ENCODE measurements at places on chromosomes 13 and 19.

GRCh38 chr19:3670796-3671679, 29.2 kb downstream of the PIP5K1C start:
- peak; percentile 18 for DNase-seq

DNA sequence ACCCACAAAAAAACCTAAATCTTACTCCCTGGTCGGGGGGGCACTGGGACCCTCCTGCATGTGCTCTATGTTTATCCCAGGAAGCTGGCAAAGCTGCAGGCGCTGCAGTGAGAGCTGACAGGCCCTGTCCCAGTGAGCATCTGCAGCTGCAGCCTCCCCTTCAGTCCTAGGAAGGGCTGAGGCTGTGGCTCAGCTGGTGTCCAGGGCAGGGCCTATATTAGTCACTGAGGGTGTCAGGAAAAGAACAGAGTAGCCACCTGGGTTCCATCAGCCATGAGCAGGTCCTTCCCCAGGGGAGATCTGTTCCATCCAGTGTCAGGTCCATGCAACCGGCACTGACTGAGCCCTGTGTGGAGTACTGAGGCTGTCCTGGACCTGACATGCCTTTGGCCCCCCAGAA, 120.5 kb downstream of the TNFRSF19 start:
- no peak for DNase-seq

DNA sequence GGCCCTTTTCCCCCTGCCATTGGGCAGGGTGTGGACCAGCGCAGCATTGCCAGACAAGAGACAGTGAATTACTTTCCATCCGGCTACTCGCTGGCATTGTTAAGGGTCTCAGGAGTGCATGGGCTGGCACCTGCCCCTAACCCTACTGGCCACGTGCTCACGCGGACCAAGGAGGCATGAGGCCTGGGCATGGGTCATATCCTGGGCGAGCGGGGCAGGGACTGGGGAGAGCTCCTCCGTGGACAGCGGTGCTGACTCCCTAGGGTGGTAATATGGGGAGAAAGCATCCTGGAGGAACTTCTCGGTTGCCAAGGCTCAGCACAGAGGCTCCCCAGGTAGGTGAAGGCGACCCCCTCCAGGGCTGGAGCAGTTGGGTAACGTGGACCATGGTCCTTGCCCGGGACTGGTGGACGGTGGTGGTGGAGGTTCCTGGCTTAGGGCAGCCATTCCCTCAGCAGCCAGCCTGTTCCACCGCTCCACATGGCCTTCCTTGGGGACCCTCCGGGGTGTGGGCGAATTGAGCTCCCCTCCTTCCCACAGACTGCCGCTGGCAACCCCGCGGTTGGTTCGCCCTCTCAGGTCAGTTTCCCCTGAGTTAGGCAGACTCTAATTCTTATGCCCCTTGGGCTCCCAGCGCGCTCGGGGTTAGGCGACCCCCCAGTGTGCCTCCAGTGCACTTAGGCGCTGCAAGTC, 465.1 kb downstream of the SLITRK5 start:
- no peak for DNase-seq

DNA sequence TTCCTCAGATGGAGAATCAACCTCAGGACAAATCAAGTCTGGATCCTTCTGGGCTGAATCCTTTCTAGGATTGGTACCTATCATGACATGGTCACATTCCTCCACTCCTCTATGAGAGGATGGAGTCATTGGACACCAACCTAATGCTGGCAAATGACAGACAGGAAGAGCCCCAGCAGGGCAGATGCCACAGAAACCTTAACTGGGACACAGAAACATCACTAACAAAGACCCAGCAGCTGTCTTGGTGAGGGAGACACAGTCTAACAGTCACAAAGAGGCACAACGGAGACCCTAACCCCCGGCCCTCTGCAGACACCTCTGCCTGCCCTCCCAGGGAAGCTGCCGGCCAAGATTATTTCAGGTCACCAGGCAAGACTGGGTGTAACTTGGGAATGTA, 2.1 kb downstream of the ANKRD27 start:
- no peak for DNase-seq

DNA sequence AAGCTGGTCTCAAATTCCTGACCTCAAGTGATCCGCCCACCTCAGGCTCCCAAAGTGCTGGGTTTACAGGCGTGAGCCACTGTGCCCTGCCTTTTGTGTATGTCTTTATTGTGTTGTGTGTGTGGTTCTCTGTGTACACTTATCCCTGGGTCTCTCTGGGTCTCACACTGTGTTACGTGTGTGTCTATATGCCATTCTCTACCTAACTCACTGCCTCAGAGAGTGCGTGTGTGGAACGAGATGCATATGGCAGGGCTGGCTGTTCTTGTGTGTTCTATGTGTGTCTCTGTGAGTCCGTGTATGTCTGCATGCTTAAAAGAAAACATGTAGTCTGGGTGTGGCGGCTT, 10.5 kb downstream of the FOXA3 start:
- DNase-seq, result no peak

- DNase-seq, result no peak
Observed at GRCh38 chr19:21233691-21234090, 91.9 kb downstream of the ZNF431 start.

GRCh38 chr19:41111296-41111695, 2.9 kb upstream of the CYP2F1 start:
- no peak for DNase-seq

- no peak for DNase-seq
Observed at GRCh38 chr19:3274942-3275582, 50.6 kb downstream of the CELF5 start.

GRCh38 chr13:28805193-28805819, 14.8 kb upstream of the MTUS2 start:
- no peak for DNase-seq

- no peak for DNase-seq
Observed at GRCh38 chr13:94520001-94520400, 40.5 kb upstream of the DCT start.

DNA sequence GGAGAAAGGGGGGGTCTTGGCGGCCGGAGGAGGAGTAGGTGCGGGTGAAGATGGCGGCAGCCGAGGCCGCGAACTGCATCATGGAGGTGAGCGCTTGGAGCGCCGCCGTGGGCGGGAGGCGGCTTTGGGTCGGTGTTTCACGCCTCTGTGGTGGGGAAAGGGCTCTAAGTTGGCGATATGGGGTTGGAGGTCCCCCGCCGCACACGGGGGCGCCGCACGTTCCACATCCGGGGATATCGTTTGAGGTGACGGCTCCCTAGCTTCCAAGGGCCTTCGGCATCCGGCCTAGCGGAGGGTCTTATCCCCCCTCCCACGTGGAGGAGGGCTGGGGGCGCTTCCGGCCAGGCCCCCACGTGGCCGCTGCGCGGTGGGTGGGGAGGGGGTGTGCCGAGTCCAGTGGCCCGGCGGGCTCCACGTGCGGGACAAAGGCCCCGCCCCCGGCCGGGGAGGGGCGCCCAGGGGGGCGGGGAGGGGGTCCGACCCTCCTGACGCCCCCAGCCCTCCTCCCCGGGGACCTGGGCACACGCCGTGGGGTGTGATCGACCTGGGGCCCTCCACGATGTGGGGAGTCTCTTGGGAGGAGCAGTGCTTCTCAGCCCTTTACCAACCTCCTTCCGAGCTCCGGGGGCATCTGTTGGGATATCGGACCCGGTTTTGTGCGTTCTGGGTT, at the start of gene PRMT1:
PRMT1 (plus strand) TSS at position 41 of the 670 bp plus-strand sequence; CDS start at position 51, 10 bp downstream.
- peak; percentile 72 for DNase-seq

DNA sequence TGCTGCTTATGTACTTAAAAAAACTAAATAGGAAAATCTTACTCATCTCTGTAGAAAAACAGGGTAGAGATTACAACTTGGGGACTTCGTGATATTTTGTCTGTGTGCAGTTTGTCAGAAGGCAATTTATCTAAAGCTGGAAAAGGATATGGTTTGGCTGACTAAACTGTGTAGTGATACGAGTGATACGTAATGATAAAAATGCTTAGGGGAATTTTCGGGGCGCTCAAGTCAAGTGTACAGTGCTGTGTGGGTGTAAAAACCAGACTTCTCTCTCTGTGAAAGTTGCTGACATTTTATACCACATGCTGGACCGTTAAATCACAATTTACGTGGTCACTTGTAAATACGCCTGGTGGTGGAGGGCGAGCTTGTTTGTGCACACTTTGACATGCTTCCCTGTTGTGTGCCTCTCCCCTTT, 221.7 kb downstream of the KCNRG start:
- DNase-seq, result no peak

GRCh38 chr19:51224163-51224641, 678 bp upstream of the CD33 start:
- DNase-seq, result no peak

DNA sequence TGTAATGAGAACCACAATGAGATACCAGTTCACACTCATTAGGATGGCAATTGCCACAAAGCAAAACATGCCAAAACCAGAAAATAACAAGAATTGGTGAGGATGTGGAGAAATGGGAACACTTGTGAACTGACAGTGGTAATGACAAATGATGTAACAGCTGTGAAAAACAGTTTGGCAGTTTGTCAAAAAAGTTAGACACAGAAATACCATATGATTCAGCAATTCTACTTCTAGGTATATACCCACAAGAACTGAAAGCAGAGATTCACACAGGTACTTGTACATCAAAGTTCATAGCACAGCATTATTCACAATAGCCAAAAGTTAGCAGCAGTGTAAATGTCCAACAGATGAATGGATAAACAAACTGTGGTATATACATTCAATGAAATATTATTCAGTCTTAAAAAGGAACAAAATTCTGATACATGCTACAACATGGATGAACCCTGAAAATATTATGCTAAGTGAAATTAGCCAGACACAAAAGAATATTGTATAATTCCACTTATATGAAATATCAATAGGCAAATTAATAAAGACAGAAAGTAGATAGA, 96.5 kb downstream of the UGGT2 start:
- no peak for DNase-seq

DNA sequence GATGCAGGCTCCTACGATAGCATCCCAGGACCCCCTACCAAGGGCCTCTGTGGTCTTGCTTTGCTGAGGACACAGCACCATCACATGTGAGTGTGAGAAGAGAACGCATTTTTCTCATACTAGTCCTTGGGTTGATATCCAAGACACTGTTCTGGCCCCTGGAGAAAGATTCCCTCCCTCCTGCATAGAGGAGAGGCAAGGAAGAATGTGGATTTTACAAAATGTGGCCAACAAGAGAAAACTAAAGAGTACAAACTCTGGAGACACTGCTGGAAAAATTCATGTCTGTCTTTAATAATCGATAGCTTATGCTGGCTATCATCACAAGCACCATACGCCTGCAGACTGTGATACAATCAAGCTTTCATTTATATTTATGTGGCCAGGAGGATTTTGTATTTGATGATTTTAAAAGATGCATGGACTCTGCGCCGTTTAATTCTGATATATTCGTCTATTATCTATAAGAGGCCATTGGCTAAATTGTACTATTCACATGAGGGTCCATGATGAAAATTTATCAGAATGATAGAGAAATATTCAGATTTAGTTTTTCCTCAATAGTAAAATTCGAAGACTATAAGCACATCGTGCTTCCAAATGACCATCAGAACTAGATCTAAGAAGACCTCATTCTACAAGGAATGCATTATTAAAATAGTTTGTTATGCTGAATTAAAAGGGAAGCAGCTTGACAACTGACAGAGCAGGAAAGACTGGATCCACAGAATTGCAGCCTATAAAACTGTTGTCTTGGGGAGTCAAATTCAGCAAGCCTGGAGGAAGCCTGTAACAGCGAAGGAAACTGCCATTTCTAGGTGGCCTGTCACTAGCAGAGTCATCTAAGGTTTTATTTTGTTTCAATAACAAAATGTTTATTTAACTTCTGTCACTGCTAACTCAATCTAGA, 578.7 kb downstream of the DIAPH3 start:
- DNase-seq, result peak; percentile 37

GRCh38 chr13:98564204-98564603, 12.7 kb downstream of the STK24 start:
- no peak for DNase-seq

DNA sequence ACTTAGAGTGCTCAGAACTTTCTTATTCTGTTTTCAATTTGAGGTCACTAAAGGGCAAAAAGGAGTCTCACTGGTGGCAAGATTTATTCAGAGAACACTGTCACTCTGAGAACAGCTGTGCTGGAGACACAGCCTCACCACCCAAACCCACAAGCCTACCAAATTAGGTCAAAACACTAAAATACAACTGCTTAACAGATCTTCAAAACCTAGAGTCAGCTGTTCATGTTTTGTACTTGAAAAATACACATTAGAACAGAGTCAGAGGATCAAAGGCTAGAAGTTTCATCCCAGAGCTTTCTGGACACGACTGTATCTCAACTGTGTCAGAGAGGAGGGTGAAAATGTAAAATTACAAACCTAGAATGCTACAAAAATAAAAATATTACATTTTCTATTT, 89.3 kb downstream of the MIPEP start:
- peak; percentile 74 for DNase-seq

DNA sequence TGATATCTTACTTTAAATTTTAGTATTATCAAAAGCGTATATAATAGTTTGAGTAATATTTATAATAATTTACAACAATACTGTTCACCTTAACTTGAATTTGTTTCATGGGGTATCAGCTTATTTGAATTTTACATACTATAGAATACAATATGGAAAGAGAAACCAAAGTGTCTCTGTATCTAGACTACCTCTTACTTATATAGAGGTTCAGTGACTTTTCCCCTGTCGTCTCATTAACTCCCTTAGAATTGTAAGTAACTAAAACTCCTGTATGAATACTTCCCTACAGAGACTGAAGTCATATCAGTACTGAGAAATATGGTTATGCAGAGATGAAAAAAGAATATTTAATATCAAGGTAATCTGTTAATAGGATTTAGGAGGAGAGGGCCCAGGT, 26.8 kb downstream of the COG6 start:
- DNase-seq, result no peak

GRCh38 chr19:14487370-14488125, 8.4 kb downstream of the GIPC1 start:
- no peak for DNase-seq

DNA sequence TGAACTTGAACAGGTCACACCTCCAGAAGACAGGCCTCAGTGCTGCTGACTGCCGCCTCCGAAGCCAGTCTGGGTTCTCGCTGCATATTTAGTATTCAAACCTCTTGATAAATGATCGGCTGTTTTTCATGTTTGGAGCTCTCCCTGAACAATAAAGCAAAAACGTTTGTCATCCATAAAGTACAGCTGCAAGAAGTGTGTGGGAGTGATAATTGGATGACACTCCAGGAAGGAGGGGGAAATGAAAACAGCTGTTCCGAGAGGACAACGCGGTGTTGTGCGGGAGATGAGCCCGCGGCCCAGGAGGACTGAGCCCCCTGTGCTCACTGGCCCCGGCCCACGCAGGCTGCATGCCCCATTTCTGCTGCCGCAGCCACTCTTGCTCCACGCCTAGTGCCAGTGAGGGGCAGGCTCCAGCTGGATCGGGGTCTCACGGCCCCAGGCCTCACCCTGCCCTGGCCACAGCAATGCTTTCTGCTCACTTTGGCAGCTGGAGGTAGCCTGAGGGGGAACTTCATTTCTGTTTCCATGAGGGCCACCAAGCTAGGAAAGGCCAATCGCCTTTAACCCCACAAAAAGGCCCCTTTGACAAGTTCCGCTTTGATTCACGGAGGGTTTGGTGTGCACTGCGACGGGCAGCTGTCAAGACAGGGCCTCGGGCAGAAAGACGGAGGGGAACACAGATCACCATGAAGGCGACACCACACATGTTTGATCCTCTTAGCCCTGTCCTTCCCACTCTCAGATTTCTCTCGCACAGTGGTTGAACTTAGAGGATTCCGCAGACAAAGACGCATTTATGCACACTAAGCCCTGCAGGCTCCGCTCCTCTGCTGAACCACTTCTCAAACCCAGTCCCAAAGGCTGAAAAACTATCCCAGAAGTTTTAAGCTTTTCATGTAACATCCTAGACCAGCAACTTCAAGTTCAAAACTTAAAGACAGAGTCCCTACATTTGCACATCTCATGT, 537.6 kb downstream of the EFNB2 start:
- DNase-seq, result peak; percentile 30

- no peak for DNase-seq
Observed at GRCh38 chr19:38978326-38978689, 2.8 kb upstream of the FBXO17 start.

All from skin of body (tissue), 3 donors.